Stimulated activated CD4-positive, alpha-beta T cell treated with anti-CD3 and anti-CD28 coated beads, TNF-alpha, amount 100 ng/mL, for 4 hours (primary cell): ENCODE measurements at places on chromosomes 1 and 21.

GRCh38 chr1:177181631-177182291 is 11.0 kb downstream of the BRINP2 start:
- no peak for DNase-seq

GRCh38 chr1:168683871-168684270 is 45.1 kb downstream of the DPT start:
- DNase-seq = no peak

GRCh38 chr1:214473387-214473786 is 78.0 kb downstream of the PTPN14 start:
- DNase-seq = no peak

GRCh38 chr21:35984654-35985361 is 75.5 kb downstream of the SETD4 start:
- no peak for DNase-seq

DNA sequence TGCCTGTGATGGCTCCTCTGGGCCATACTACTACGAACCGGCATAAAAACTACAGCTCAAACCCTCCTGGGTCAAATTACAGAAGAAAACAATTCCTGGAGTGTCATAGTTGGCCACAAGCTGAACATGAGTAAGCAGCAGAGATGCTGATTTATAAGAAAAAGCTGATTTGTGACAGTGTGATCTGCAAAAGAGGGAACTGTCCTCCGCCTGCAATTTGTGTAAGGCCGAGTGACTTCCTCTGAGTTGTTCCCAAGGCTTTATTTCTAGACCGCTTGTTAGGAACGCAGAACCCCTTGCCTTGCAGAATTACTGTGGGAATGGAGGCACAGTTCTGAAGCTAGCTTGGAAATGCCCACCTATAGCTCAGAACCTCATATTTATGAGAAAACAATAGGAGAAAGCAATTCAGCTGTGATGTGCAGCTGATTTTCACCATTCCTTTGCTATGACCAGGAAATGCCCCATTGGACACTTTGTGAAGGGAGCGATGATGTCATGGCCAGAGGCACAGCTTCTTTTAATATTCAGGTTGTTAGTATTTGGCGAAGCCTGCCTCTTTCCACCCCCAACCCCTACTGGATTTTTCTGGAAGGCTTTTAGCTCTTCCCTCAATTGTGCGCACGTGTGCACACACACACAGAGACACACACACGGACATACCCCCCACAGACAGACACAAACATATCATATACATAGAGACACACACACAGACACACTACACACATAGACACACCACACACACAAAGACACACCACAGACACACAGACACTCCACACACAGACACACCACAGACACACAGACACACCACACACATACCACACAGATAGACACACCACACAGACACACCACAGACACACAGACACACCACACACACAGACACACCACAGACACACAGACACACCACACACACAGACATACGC is 47.6 kb downstream of the IER5 start:
- no peak for DNase-seq

GRCh38 chr1:29425631-29426030 is 189.3 kb downstream of the PTPRU start:
- no peak for DNase-seq

DNA sequence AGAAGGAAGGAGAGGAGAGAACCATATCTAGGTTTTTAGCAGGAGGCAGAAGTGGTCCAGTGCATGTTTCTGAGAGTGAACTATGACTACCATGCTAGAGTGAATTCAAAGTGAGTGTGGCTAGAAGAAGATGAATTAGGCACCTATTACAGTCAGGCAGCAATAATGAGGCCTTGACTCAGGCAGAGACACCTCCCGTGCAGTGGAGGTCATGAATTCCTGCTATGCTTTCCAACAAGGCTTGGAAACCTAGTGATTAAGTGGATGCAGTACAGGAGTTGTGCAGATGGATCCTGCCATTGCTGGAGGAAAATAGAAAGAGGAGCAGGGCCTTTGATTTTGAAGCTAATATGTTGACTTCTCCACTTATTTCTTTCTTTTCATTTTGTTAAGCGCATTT is 581.5 kb downstream of the RWDD3 start:
- DNase-seq = no peak

DNA sequence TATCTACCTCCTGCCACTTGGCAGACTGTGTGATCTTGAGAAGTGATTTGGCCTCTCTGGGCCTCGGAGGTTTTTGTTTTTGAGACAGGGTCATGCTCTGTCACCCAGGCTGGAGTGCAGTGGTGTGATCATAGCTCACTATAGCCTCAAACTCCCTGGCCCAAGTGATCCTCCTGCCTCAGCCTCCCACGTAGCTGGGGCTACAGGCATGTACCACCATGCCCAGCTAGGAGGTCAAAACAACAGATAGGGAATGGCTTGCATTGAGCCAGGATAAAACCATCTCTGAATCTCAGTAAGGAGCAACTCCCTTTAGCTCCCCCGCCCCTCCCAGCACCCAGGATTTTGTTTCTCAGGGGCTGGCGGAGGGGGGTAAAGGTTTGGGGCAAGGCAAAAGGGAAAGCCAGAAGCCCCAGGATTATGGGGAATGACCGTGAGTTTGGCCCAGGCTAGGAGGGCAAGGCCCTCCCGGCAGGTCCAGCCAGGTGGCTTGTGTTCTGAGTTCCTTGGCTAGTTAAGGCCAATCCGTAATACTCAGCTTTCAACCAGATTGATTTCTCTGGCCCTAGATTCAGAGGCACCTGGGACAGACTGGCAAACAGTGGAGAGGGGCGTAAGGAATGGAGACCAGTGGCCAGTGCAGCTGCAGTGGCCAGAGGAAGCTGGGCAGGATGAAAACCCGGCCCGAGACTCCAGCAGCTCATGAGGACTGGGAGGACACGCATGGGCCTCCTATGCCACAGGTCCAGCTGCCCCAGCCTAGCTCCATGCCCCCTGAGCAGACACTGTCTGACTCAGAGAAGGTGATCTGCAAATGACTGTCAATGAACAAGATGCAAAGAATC is 130.1 kb downstream of the DMRTB1 start:
- DNase-seq = no peak

DNA sequence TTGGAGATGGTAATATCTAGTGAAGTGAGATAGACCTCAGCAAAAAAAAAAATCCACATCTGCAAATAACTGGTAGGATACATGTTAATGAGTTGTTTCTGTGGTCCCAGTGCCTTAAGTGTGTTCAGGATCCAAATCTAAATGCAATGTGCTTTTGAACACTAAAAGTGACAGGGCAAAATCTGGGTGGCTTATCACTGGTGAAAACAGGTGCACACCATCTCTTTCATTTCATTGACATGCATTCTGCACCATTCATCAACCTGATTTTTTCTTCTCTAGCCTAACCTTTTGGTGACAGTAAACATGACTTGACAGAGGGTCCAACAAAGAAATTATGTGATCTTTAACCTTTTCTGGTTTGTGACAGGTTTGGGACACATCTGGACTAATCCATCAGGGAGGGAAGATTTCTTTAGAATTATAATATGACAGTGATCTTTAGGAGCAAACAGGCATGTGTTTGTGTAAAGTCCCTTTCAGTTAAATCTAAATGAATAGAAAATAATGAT is 201.6 kb upstream of the NEGR1 start:
- no peak for DNase-seq

GRCh38 chr1:204190212-204191211 is 5.8 kb downstream of the KISS1 start:
- no peak for DNase-seq

- no peak for DNase-seq
These were observed 10.9 kb upstream of the PROX1 start for GRCh38 chr1:213976665-213977485.

GRCh38 chr1:67717876-67718275 is 32.9 kb downstream of the GADD45A start:
- DNase-seq = no peak

DNA sequence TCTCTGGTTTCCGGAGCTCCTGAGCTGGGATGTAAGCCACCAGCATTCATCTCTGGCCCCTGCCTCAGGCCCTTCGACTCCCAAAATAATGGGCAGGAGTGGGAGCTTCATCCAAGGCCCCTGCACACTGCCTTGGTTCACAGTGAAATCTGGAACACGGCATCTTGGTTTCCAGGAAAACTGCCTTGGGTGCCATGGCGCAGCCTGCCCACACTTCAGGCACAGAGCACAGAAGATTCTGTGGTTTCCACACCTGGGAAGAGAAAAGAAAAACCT is 48.8 kb upstream of the POFUT2 start:
- no peak for DNase-seq

- DNase-seq = no peak
These were observed 35.4 kb upstream of the RAB3GAP2 start for GRCh38 chr1:220307607-220308006.

GRCh38 chr1:214420341-214420740 is 131.1 kb downstream of the PTPN14 start:
- no peak for DNase-seq

DNA sequence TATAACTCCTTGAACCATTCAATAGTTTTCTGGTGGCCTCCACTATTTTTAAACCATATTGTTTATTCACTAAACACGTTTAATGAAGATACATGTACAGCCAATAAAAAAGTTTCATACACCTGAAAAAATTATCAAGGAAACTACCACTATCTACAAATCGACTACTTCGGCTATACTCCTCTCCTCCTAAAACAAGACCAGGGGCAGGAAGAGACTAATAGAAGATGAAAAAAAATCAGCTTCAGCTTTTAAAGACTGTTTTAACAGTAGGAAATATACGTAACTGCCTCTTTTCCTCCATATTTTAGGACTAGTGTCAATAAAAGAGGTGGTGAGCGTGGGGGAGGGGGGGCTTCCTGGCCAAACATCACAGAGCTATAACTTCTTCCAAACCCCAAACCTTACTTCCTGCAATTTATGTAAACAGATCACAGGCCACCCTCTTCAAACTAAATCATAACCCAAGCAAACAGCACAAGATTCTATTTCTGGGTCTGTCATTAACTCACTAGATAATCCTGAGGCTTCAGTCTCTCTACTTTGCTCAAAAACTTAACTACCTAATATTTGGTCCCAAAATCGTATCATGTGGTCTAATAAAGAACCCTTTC is 15.1 kb downstream of the FOXJ3 start:
- no peak for DNase-seq

DNA sequence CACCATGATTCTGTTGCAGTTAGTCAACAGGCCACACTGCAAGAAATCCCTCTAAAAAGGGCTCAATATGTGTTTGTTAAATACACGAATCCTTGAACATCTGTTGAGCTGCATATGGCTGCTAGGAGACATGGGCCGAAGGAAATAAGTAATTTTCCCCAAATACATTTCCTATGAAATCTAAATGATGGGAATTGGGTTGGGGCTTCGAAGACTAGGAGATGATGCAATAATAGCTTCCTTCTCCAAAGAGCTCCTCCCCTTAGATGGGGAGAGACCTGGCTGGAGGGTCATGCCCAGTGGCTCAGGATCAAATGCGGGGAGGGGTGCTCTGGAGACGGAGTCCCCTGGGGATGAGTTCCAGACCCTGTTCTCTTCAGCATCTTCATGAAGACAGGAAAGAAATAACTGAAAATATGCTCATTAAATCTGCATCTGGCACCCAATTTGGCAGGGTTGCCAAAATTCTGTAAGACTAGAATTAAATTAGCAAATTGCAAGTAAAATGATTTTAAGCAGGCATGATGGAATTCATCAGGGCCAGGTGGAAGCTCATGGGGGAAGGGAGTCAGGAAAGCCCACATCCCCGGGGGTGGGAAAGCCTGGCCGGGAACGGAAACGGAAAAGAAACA is 165.0 kb upstream of the EDN2 start:
- no peak for DNase-seq

DNA sequence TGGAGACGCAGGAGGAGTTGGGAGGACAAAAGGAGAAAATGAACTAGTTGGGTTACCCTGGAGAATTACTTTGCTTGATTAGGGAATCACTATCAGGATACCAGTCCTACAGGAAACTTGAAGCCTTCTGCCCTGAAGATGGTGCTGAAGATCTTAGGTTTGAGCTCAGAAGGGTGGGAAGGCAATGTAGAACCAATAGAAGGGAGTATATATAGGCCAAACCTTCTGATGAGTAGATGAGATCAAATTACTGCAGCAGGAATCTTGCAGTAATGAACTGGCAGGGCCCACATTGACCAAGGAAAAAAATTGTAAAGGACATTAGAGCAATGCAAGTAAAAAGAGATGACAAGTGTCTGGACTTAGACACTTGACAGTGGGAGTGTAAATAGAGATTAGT is 116.3 kb upstream of the CACYBP start:
- no peak for DNase-seq

GRCh38 chr1:206606867-206607266 is 5.4 kb downstream of the EIF2D start:
- DNase-seq = no peak

GRCh38 chr1:19688041-19688842 is 23.6 kb downstream of the HTR6 start:
- peak; percentile 5 for DNase-seq

DNA sequence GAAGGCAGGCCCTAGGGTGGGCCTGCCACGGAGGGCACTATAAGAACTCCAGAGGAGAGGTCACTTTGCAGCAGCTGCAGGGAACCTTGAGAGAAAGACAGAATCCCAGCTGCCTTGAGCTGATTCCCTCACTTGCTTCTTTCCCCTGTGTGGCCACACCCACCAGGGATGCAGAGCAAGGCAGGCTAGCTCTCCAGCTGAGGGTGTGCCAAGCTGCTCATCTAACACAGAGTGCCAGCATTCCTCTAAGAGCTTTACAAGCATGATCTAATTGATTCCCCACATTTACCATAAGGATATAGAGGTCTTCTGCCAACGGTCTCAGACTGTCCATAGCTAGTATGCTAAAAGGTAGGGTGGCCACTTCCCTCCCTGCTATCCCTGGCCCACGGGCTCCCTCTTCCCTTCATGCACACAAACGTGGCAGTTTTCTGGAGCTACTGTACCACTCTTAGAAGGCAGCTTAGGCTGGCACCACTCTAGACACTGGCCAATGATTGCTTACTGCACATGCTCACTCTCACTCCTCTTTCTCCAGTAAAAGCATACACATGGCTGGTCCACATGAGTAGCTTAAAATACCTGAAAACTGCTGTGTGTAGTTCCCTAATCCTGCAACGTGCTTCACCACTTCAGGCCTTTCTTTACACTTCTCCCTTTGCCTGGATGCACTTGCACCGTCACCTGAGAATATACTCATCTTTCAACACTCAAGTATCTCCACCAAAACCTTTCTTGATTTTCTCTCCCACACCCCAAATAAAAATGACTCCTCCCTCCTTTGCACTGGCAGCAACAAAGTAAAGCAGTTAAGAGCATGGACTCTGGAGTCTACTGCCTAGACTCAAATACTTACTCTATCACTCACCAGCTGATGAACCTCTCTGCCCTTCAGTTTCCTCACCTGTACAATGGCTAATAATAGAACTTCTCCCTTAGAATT is 57.7 kb downstream of the DMAP1 start:
- no peak for DNase-seq

GRCh38 chr1:167904652-167905130 is 9.2 kb downstream of the ADCY10 start:
- no peak for DNase-seq

DNA sequence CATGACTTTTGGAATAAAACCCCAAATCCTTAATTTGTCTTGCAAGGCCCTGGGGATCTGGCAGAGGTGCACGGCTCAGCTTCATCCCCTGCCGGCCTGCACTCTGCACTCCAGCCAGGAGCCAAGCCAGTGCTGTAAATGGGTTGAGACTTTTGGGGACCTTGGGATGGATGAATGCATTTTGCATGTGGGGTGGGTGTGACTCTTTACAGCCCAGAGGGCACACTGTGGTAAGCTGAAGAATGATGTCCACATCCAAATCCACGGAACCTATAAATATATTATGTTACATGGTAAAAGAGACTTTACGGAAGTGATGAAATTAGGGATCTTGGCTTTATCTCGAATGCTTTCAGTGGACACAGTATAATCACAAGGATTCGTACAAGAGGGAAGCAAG is 177.8 kb downstream of the EDEM3 start:
- DNase-seq = no peak
